ENCODE measurements at places on chromosomes 7 and 10.

GRCh38 chr10:4059471-4060138 is 274.6 kb upstream of the KLF6 start:
- DNase-seq: no peak

DNA sequence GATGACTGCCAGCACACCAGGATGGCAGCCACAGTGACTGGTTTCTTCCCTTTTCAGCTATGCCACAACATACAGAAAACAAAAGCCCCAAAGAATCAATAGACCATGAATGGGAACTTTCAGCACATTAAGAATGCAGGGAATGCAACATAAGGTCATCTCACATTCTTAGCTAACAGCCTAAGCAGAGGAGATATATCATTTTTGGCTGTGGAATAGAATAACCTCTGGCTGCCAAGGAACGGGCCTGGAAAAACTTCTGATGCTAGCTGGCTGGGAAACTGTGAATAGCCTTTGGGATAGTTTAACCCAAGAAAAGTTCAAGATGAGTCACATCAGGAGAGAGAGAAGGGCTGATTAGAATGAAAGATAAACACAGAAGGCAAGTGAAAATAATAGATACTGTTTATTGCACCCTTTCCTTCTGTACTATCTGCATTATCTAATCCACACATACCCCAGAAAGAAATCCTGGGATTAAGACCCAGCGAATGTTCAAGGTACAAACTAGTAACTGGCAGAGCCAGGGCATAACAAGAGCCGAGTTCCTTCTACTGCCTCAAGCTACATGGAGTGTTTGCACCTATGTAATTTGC is 169.2 kb downstream of the SEMA3A start:
- no peak for DNase-seq

DNA sequence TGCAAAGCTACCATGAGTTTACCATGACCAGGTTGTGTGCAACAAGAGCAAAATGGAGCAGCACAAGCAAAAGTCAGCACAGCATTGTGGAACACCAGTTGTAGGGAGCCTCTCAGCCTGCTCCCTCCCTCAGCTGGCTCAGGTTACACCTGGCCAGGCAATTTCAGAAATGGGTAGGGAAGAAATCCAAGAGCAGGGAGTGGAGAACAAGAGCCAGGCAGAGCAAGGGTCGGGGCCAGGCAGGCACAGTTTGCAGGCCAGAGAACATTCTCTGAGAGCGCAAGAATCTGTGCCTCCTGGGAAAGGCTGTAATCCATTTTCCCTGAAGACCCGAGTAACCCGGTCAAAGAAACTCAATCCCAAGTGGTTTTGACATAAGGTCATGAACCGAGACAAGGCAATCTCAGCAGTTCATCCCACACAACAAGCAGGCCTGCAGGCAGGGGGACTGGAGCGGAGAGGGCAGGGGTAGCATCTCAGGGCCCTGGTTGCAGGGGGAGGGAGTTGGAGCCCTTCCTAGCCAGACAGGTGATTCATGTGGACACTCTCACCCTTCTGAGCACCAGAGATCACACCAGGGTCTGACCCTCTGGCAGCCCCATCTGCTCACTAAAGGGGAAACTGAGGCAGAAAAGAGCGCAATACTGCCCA is 258.4 kb downstream of the PLXNA4 start:
- DNase-seq: no peak

GRCh38 chr10:119222966-119223386 is 15.6 kb downstream of the GRK5 start:
- DNase-seq: no peak

- no peak for DNase-seq
These were observed 755.4 kb downstream of the GRID1 start for GRCh38 chr10:85611093-85611740.

DNA sequence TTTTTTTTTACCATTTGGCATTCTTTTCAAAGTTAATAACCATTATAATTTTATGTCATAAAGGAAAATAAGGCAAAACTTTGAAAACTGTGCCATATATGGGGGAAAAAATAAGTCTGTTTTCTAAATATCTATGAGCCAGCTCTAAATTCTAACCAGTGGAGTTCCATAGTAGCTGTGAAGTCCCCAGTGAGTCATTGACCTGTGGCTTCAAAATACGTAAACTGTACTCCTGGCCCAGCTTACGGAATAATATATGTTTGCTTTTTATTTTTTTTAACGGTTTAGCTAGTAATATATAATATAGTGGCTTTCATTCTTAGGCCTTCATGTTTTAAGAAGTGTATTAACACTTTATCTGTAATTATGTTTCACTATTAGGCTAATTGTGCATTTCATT is 20.5 kb downstream of the ZRANB1 start:
- DNase-seq: no peak

- DNase-seq: no peak
These were observed 52.1 kb upstream of the GHITM start for GRCh38 chr10:84087202-84087601.

- no peak for DNase-seq
These were observed 195.0 kb upstream of the STK17A start for GRCh38 chr7:43387932-43388331.

DNA sequence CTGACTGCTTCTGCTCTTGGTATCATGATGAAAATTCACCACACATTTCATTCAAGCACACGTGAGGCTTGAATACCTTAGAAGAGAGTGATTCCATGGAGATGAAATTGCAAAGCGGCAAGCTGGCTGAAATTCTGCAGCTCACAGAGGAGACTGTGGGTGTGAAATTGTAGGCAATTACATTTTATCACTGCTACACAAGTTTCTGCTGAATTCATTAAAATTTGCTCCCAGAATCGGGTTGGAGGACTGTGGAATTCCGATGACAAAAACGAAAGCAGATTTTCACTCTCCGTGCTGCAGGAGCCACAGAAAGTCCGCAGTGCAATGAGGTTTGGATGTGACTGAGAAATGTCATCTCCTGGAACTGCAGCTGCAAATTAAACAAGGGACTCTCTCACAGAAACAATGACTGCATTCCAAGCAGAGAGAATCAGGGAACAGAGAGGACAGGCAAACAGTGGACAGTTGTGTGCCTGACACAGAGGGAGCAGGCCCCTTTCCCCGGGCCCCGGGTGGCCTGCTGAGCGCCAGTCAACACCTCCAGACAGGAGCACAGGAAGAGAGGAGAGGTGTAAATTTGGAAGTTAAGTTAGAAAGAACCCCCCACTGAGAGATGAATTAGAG is 109.1 kb downstream of the C10orf90 start:
- DNase-seq: no peak

DNA sequence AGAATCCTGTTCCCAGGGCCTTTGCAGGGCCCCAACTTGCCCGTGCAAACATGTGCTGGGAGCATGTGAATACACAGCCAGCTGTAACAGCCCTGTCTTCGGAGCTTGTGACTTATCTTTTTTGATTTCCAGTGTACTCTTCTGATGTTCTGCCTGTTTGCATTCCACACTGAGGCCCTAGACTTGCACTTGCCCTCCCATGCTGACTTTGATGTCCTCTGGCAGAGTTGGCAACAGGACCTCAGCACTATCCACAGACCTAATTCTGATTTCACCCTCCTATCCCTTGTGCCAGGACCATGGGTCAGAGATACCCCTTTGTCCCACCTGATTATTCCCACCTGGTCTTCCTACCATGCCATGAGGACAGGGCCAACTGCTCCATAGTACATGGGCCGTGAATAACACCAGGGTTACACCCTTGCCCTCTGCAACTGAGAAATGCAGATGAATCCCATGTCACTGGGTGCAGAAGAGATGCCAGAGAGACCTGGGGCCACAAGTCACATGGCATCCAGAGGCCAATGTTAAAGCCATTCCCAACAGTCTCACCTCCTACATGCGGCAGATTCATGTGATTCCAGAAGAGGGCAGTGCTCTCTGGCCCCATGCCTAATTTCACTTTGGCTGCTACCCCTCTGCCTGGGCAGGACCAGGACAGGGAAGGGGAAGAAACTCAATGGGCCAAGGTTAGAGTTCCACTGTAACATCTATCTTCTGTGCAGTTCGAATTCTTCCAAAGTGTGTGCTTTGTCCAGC is 43.0 kb downstream of the SCRN1 start:
- peak; percentile 49 for DNase-seq

DNA sequence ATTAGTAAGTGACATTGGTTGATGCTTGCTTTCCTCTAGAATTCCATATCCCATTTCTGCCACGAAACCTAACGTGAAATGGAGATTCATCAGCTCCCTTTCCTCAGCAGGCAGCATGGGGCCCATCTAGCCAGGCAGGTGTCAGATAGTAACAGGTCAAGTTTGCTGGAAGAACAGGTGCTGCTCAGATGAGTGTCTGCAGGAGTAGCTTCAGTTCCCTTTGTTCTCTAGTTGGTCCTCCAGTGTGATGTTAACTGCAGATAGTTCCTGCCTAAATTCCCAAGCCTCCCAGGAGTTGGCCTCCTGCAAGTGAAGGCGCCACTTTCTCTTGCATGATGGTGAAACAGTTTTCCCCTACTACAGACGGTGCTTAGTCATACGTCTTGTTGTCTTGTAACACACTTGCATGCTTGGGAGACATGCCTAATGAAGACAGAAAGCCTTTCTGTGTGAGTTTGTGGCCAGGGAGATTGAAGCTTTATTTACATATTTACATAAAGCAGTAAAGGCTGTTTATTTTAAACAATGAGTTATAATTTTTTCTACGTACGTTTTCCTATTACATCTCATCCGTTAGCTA is 175.4 kb downstream of the CHN2 start:
- no peak for DNase-seq

Measured in hematopoietic multipotent progenitor cell treated with erythropoietin and hydrocortisone succinate and interleukin-3 and kit ligand, for 8 days (in vitro differentiated cells).